ENCODE measurements at places on chromosomes 7 and 10.

DNA sequence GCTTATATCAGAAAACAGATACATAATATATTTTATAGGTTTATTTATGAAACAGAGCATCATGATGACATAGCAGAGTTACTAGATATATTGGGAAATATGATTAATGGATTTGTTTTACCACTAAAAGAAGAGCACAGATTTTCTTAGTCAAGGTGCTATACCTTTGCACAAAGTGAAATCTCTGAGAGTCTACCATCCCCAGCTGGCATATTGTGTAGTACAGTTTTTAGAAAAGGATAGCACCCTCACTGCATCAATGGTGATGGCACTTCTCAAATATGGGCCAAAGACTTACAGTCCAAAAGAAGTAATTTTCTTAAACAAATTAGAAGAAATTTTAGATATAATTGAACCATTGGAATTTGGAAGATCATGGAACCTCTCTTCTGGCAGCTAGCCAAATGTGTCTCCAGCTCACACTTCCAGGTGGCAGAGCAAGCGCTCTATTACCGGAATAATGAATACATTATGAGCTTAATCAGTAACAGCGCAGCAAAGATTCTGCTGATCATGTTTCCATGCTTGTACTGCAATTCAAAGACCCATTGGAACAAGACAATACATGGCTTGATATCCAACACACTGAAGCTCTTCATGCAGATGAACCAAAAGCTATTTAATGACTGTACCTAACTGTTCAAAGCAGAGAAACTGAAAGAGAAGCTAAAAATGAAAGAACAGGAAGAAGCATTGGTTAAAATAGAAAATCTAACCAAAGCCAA lies 21.9 kb upstream of the CREB3L2 start:
- H3K36me3 ChIP-seq, result no peaks in the 10 kb centered on the region
- H3K4me3 ChIP-seq, result no peak overlapping the region
- H3K27ac ChIP-seq, result no peak overlapping the region
- H3K4me1 ChIP-seq, result peaks cover 2% of the 10 kb centered on the region

GRCh38 chr10:7526017-7526400 lies 115.2 kb upstream of the SFMBT2 start:
- no peak overlapping the region for H3K4me3 ChIP-seq
- H3K27me3 ChIP-seq, result peaks cover 4% of the 10 kb centered on the region
- H3K4me1 ChIP-seq, result peaks cover 2% of the 10 kb centered on the region
- H3K27ac ChIP-seq, result no peak overlapping the region

- no peaks in the 10 kb centered on the region for H3K36me3 ChIP-seq
- H3K4me1 ChIP-seq, result peaks cover 39% of the 10 kb centered on the region
- H3K27me3 ChIP-seq, result no peaks in the 10 kb centered on the region
- no peak overlapping the region for H3K27ac ChIP-seq
- H3K4me3 ChIP-seq, result no peak overlapping the region
Measured at GRCh38 chr10:119284679-119285096, 77.3 kb downstream of the GRK5 start.

GRCh38 chr7:21059069-21059468 lies 272.4 kb upstream of the SP8 start:
- no peak overlapping the region for H3K4me3 ChIP-seq
- H3K27me3 ChIP-seq, result no peaks in the 10 kb centered on the region
- no peak overlapping the region for H3K27ac ChIP-seq
- no peaks in the 10 kb centered on the region for H3K4me1 ChIP-seq
- no peaks in the 10 kb centered on the region for H3K36me3 ChIP-seq

GRCh38 chr7:96952974-96953391 lies 52.4 kb upstream of the DLX6 start:
- peaks cover 3% of the 10 kb centered on the region for H3K27me3 ChIP-seq
- no peaks in the 10 kb centered on the region for H3K4me1 ChIP-seq
- H3K4me3 ChIP-seq, result no peak overlapping the region
- no peaks in the 10 kb centered on the region for H3K36me3 ChIP-seq
- DNase-seq, result no peak

- H3K27me3 ChIP-seq, result no peaks in the 10 kb centered on the region
- H3K4me3 ChIP-seq, result no peak overlapping the region
Measured at GRCh38 chr7:22193450-22193983, 163.4 kb downstream of the RAPGEF5 start.
